Activated CD4-positive, alpha-beta T cell treated with anti-CD3 and anti-CD28 coated beads, Interleukin-2, amount 10 ng/mL, durations not matched to agents 7 days and 5 days (primary cell): ENCODE measurements at places on chromosomes 1 and 21. TPM values are rescaled to one million over a fixed set of nuclear protein-coding genes. Genes with fewer than 3 reads are reported as not detected.

LCE2A gene
- not detected for total RNA-seq

PFKL gene
- total RNA-seq = 190 TPM

GRCh38 chr1:205258719-205259118 lies 31.0 kb downstream of the TMCC2 start:
- H3K4me1 ChIP-seq = peaks cover 17% of the 10 kb centered on the region
- H3K36me3 ChIP-seq = no peaks in the 10 kb centered on the region
- H3K27ac ChIP-seq = no peak overlapping the region
- H3K27me3 ChIP-seq = peaks cover 4% of the 10 kb centered on the region

DNA sequence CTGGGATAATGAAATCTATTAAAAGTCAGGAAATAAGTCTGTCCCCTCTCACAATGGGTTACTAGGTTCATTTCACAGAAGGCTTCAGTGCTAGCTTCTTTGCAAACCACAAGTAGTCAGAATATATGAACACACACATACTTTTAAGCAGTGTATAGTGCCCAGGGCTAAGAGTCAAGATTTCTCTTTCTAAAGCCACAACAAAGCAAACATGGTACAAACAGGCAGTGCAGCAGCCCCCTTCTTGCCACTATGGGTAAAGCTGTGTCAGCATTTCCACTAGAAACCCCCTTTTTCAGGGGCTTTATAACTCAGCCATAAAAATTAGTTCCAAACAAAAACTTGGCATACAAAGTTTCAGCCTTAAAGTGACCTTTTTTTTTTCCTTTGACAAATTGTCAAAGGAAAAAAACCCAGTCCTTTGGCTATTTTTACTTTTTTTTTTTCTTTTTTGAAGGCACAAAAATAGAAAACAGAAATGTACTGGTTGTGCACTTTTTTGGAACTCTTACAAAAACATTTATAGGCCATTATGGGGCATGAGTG lies 315.4 kb downstream of the LMO4 start:
- DNase-seq = no peak
- no peak overlapping the region for H3K4me3 ChIP-seq
- no peaks in the 10 kb centered on the region for H3K27me3 ChIP-seq
- no peaks in the 10 kb centered on the region for H3K36me3 ChIP-seq

OR2L2 gene
- total RNA-seq = 0.12 TPM

- peaks cover 6% of the 10 kb centered on the region for H3K36me3 ChIP-seq
- no peaks in the 10 kb centered on the region for H3K27me3 ChIP-seq
- peaks cover 33% of the 10 kb centered on the region for H3K4me1 ChIP-seq
- no peak for DNase-seq
- H3K27ac ChIP-seq = peak overlapping the region; percentile 57
These were observed 57.0 kb downstream of the HIVEP3 start for GRCh38 chr1:41861535-41862383.

- H3K4me3 ChIP-seq = peak overlapping the region; percentile 43
- peaks cover 84% of the 10 kb centered on the region for H3K4me1 ChIP-seq
- peaks cover 47% of the 10 kb centered on the region for H3K36me3 ChIP-seq
- peak overlapping the region; percentile 96 for H3K27ac ChIP-seq
- no peaks in the 10 kb centered on the region for H3K27me3 ChIP-seq
These were observed 18.4 kb downstream of the CD2 start for GRCh38 chr1:116772648-116773045.

CFAP45 gene
- 0.25 TPM for total RNA-seq

SPRR2E gene
- not detected for total RNA-seq

DNA sequence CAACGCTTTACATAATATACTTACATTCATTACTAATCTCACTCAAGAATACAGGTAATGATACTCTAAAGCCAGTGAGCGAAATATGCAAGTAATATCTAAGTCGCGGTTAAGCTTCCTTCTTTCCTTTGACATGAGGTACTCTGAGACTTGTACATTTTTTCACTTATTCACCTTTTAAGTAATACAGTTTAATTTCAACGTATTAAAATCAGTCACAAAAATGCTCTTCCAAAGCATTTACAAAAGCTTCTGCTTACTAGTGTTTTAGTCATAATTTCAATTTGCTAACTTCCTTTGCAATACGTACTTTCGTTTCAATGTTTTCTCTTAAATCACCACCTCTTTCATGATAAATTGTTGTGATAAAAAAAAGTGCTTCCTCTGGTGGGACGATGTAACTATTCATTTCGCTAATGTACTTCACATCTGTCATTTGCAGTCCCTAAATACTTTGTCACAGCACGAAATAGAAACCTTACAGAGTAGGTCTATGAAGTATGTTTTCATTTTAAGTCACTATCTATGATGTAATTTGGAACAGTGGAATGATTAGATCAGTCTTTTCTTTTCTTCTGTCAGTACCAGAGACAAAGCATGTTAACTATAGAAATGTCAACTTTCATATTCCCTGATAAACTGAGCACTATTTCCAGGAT lies 34.0 kb upstream of the ADGRL4 start:
- peak overlapping the region; percentile 66 for H3K4me3 ChIP-seq
- peak overlapping the region; percentile 21 for H3K27ac ChIP-seq
- no peak for DNase-seq
- H3K36me3 ChIP-seq = no peaks in the 10 kb centered on the region
- H3K4me1 ChIP-seq = peaks cover 12% of the 10 kb centered on the region
- H3K27me3 ChIP-seq = peaks cover 4% of the 10 kb centered on the region

DNA sequence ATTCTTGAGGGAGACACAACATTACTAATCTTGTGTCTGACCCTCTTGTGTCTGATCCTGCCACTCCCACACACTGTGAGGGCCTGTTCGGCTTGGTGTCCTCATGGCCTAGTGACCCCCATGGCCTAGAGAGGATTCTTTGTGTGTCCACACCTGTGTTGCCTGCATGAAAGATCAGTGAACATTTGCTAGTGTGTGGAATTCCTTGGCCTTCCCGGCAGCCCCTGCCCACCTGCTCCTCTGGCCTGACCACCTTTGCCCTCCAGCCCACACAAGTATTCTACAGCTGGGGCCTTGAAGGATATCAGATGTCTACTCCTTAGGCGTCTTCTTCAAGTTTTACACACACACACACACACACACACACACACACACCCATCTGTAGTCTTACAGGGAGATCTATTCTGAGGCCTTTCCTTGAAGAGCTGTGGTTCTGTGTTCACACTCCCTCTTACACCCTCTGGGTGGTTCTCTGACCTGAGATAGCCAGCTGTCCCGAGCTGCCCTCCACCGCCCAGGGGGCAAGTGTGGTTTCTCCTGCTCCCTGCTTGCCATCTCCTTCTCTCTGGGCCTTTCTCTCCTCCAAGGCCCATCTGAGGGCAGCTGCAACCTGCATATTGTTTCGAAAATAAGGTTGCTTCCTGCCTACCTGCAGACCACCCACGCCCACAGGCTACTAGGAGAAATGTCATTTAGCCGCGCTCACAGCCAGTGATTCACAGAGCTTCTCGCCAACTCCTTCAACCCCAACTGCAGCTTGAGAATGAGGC lies 45.4 kb downstream of the CD247 start:
- DNase-seq = no peak
- H3K4me3 ChIP-seq = no peak overlapping the region
- peaks cover 84% of the 10 kb centered on the region for H3K4me1 ChIP-seq
- no peaks in the 10 kb centered on the region for H3K27me3 ChIP-seq
- H3K27ac ChIP-seq = peak overlapping the region; percentile 81
- H3K36me3 ChIP-seq = peaks cover 59% of the 10 kb centered on the region

AADACL4 gene
- total RNA-seq = not detected

NTMT2 gene
- not detected for total RNA-seq

ELOVL1 gene
- total RNA-seq = 85.0 TPM

DNA sequence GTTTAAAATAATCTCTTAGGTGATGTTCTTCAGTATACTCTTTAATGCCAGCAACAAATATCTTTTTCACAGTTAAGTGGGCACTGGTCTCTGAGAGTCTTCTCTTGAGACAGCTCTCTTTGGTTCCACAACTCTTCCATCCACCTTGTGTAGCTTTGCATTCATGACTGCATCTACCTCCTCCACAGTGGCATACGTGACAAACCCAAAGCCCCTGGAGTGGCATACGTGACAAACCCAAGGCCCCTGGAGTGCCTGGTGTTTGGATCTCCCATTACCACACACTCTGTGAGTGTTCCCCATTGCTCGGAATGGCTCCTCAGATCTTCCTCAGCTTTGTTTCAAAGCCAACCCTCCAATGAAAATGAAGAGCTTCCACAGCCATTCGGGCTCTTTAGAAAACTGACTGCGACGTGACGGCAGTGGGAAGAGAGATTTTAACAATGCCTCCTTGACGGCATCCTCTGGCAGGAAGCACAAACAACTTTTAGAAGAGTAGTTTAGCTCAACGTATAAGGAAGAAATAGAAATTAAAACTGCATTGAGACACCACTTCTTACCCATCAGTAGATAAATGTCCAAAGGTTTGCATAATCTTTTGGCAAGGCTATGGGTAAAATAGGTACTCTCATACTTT lies 45.8 kb downstream of the SLC30A7 start:
- no peak overlapping the region for H3K4me3 ChIP-seq
- H3K36me3 ChIP-seq = peaks cover 87% of the 10 kb centered on the region
- no peak for DNase-seq
- H3K4me1 ChIP-seq = peaks cover 47% of the 10 kb centered on the region
- H3K27ac ChIP-seq = peak overlapping the region; percentile 88

LCK gene
- total RNA-seq = 495 TPM

DNA sequence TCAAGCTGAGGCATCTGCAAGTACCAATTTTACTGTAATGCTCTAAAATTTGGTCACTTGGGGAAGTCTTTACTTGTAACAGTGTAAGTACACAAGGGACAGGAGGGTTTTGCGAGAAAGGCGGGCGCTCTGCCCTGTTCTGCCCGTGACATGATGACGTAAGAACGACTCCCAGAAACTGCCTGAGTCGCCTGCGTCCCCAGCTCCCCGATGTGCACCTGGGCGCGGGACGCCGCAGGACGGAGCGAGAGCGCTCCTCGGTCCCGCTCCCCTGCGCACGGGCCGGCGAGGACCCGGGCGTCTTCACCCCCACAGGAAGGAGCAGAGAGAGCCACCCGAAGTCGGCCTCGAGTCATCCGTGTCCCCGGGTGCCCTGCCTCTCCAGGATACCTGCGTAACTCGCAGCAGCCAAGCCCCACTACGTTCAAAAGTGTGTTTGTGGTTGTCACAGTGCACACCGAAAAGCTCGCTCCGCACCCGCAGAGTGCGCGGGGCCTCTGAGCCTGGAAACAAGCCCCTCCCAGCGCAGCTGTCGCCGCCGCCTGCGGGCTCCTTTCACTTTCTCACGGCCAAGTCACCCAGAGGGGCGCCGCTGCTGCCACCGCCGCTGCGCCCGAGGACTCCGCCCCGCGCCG lies 3.3 kb upstream of the ZBTB18 start:
- H3K27me3 ChIP-seq = peaks cover 17% of the 10 kb centered on the region
- H3K4me3 ChIP-seq = peak overlapping the region; percentile 85
- DNase-seq = no peak
- peaks cover 13% of the 10 kb centered on the region for H3K4me1 ChIP-seq
- H3K36me3 ChIP-seq = peaks cover 3% of the 10 kb centered on the region

- H3K27me3 ChIP-seq = no peaks in the 10 kb centered on the region
- no peaks in the 10 kb centered on the region for H3K36me3 ChIP-seq
- no peak for DNase-seq
- no peak overlapping the region for H3K27ac ChIP-seq
- H3K4me1 ChIP-seq = peaks cover 8% of the 10 kb centered on the region
These were observed 274.8 kb upstream of the AJAP1 start for GRCh38 chr1:4379451-4380175.

ATF3 gene
- total RNA-seq = 13.0 TPM

FCRL1 gene
- 0.22 TPM for total RNA-seq

DNA sequence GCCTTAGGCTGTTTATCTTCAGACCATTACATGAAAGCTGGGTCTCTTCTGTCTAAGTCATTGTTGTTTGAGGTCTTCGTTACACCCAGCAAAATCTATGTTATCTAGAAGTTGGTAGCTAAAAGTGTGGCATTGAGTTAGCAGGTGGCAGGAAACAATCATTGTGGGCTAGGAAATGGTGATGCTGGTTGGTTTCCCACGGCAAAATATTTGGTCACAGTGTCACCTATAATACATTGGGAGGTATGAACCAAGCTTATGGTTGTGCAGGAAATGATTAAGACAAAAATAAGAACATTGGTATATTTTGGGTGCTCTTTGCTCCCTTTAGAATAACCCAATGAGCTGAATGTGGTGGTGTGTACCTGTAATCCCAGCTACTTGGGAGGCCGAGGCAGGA lies 169.7 kb downstream of the TRIM33 start:
- peaks cover 10% of the 10 kb centered on the region for H3K36me3 ChIP-seq
- no peaks in the 10 kb centered on the region for H3K27me3 ChIP-seq
- peak; percentile 74 for DNase-seq
- peak overlapping the region; percentile 95 for H3K27ac ChIP-seq

- H3K27me3 ChIP-seq = no peaks in the 10 kb centered on the region
- no peaks in the 10 kb centered on the region for H3K36me3 ChIP-seq
- no peak overlapping the region for H3K27ac ChIP-seq
- H3K4me1 ChIP-seq = no peaks in the 10 kb centered on the region
These were observed 633.0 kb upstream of the B3GALT2 start for GRCh38 chr1:193819376-193819775.

- no peaks in the 10 kb centered on the region for H3K4me1 ChIP-seq
- H3K27ac ChIP-seq = no peak overlapping the region
- no peak for DNase-seq
- H3K36me3 ChIP-seq = peaks cover 27% of the 10 kb centered on the region
- no peak overlapping the region for H3K4me3 ChIP-seq
- no peaks in the 10 kb centered on the region for H3K27me3 ChIP-seq
These were observed 16.3 kb upstream of the KPNA6 start for GRCh38 chr1:32091591-32091990.

GRCh38 chr1:234309243-234309597 lies 64.0 kb upstream of the COA6 start:
- H3K27me3 ChIP-seq = peaks cover 6% of the 10 kb centered on the region
- H3K36me3 ChIP-seq = no peaks in the 10 kb centered on the region
- no peak for DNase-seq
- H3K4me1 ChIP-seq = peaks cover 28% of the 10 kb centered on the region
- no peak overlapping the region for H3K4me3 ChIP-seq

DNA sequence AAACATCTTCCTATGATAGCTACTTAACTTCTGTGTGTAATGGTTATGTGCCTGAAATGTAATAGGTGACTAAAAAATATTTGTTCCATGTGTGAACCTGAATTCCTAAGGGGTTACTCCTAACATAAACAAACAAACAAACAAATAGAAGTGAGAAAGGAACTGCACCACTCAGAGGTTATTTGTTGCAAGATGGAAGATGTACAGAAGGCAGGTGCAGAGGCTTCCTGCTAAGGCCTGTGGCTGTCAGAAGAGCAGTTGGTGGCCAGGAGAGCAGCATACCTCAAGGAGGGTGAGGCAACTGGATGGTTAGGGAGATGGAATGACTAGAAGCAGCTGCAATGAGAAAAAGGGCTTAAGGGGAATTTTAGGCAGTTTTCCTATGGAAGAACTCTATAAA lies 940.6 kb downstream of the TTLL7 start:
- H3K27ac ChIP-seq = no peak overlapping the region
- DNase-seq = no peak
- H3K27me3 ChIP-seq = no peaks in the 10 kb centered on the region
- H3K4me3 ChIP-seq = no peak overlapping the region
- no peaks in the 10 kb centered on the region for H3K36me3 ChIP-seq

- peak overlapping the region; percentile 92 for H3K27ac ChIP-seq
- peaks cover 7% of the 10 kb centered on the region for H3K27me3 ChIP-seq
- peaks cover 78% of the 10 kb centered on the region for H3K4me1 ChIP-seq
- DNase-seq = peak; percentile 92
These were observed 33.6 kb downstream of the NUAK2 start for GRCh38 chr1:205287767-205288559.

GRCh38 chr1:47993416-47993740 lies 3.8 kb downstream of the TRABD2B start:
- no peaks in the 10 kb centered on the region for H3K36me3 ChIP-seq
- no peak overlapping the region for H3K4me3 ChIP-seq
- H3K27ac ChIP-seq = no peak overlapping the region
- peaks cover 11% of the 10 kb centered on the region for H3K4me1 ChIP-seq
- DNase-seq = no peak

- H3K4me3 ChIP-seq = no peak overlapping the region
- no peaks in the 10 kb centered on the region for H3K4me1 ChIP-seq
- no peaks in the 10 kb centered on the region for H3K36me3 ChIP-seq
- DNase-seq = no peak
These were observed 11.9 kb upstream of the VAV3 start for GRCh38 chr1:107976836-107977235.
